KBM-7 (cell line): ENCODE measurements at places on chromosomes 1 and 21.
A peak's percentile ranks its signal among the peaks of the same experiment; 100 is the strongest.

DNA sequence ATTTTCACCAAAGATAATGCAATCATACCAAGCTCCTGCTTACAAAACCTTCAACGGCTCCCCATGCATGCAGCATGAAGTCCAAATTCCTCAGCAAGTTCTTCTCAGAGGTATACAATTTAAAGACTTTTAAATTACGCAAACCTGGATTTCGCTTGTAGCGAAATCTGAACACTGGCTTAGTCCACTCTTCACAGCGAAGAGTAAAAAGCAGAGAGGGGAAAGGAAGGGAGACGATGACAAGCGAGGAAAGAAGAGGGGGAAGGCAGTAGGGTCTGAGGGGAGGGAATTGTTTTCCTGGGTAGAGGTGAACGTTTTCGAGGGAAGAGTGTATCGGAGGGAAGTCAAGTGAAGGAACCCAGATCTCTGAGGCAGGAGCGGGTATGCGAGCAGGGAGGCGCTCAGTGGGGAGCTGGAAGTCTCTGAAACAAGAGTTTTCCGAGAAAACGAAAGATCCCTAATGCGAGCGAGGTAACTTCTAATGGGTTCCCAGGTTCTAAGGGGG, 790 bp downstream of the TESK2 start:
- DNase-seq, result peak; percentile 47

GRCh38 chr1:225944951-225945350, 3.9 kb upstream of the LEFTY2 start:
- DNase-seq, result no peak

DNA sequence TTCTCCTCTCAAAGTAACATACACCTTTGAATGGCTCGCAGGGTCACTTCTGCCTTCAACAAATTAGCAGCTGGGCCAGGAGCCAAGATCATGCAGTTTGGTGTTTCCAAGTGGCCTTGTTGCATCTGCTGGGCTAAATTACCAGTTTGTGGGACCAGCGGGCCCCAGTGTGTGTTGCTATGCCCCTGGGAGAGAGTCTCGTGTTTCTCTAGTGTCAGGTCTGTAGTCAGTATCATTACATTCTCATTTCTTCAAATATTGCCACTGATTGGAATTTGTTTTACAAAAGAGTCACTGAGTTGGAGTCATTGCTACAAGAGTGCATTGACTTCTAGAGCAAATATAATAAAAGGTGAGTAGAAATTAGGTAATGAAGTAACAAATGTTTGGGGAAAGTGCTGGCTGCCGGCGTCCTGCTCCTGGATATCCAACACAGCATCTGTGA, 35.5 kb downstream of the RHOU start:
- no peak for DNase-seq

DNA sequence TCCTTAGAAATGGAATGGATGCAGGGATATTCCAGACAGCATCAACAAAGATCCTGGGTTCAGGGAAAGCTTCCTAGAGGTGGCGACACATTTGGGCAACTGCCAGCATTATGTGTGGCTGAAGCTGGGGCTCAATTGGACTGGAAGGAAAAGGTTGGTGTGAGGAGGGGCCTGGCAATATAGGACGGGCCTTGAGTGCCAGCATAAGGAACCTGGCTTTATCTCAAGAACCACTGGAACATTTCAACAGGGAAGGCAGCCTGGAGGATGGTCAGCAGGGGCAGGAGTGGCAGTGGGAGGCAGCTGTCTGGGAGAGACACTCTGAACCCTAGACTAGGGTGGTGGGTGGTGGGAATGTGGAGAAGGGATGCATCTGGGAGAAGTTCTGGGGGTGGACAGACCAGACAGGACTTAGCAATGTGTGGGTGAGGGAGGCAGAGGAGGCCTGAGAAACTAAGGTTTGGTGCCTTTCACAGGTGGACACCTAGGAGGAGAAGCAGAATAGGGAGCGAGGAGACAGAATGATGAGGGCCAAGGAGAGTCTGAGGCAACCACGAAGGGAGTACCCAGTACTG, 3.5 kb downstream of the SH3BGRL3 start:
- no peak for DNase-seq

- peak; percentile 23 for DNase-seq
Observed at GRCh38 chr21:21688889-21689288, 690.7 kb downstream of the NCAM2 start.

DNA sequence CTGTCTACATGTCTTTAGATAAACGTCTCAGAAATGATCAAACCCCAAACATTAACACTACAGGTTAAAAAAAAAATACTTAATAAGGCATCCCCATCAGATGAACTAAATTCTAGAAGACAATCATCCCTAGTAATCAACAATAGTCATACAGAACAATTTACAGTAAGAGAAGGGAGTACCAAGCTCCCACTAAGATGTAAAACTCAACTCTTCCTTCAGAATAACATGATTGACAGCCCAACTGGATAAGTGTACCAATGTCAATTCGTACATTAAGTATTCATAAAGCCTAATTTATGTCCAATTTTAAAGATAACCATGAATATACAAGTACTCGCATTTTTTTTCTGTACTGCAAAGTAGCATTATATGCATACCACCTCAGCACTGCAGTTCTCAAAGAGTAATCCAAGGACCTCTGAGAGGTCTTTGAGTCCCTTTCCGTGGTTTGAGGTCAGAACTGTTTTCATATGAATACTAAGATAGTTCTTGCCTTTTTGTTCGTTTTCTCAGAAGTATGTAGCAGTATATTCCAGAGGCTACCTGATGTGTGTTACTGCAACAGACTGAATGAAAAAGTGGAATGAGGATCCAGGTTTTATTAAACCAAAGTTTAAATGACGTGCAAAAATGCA, 6.6 kb downstream of the SCAF4 start:
- no peak for DNase-seq

DNA sequence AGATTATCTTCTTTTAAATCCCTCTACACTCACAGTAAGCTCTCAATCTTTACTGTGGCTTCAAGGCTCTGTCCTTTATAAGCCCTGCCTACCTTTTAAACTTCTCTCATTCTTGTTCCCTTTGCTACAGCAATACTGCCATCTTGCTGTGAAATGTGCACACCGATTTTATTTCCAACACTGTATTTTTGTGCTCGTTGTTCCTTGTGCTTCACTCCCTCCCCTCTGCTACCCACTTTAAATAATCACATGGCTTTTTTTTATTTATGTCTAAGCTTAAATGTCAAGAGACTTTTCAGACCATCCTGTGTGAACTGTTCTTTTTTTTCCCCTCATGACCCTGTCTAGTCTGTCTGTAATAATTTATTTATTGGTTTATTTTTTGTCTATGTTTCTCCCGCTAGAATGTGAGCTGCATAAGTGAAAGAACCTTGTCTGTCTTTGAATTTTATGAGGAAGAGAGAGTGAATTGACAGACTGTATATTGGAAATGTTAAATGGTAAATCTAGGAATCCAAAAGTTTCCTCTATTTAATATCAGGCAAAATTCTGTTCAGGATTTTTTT, 45.7 kb downstream of the ABCD3 start:
- peak; percentile 83 for DNase-seq

- peak; percentile 87 for DNase-seq
Observed at GRCh38 chr21:43884012-43884860, 19.2 kb downstream of the AGPAT3 start.

- DNase-seq, result no peak
Observed at GRCh38 chr21:41692185-41692565, 74.7 kb downstream of the RIPK4 start.

- peak; percentile 59 for DNase-seq
Observed at GRCh38 chr1:156963621-156964020, 43.2 kb downstream of the LRRC71 start.

DNA sequence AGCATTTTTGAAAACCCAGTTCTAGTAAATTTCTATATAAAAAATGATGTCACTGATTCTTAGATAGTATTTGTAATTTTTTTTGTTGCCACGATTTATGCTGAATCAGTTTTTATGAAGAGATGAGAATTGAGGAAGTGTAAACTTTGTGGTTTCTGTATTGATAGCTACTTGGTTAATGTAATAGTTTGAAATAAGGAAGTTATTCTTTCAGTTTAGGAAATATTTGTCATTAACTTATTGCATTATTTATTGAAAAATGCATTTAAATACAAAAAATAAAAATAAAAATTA, 97.8 kb downstream of the ZFYVE9 start:
- DNase-seq, result peak; percentile 55

DNA sequence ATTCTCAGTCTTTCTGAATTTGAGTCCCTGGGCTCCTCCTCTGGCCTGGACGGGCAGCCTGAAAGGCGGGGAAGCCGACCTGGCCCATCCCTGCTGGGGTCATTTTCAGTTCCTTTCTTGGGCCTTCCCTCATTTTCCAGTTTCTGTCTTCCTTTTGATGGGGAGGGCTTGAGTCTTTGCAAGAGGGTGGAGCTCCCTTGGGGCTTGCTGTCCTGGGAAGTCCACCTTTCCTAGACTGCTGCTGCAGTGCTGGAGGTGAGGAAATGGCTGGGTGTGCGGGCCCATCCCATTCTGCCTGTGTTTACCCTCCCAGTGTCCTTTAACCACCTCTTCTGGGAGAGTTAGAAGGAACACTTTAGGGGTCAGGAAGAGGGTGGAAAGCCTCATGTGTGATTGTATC, 40.4 kb upstream of the SYNC start:
- DNase-seq, result no peak

- no peak for DNase-seq
Observed at GRCh38 chr1:22687191-22687590, 23.4 kb upstream of the EPHB2 start.

GRCh38 chr1:66342707-66343106, 191.2 kb upstream of the SGIP1 start:
- no peak for DNase-seq

- peak; percentile 58 for DNase-seq
Observed at GRCh38 chr1:230772457-230773395, 25.5 kb downstream of the CAPN9 start.

- no peak for DNase-seq
Observed at GRCh38 chr1:24235921-24236788, 49.1 kb upstream of the IFNLR1 start.

DNA sequence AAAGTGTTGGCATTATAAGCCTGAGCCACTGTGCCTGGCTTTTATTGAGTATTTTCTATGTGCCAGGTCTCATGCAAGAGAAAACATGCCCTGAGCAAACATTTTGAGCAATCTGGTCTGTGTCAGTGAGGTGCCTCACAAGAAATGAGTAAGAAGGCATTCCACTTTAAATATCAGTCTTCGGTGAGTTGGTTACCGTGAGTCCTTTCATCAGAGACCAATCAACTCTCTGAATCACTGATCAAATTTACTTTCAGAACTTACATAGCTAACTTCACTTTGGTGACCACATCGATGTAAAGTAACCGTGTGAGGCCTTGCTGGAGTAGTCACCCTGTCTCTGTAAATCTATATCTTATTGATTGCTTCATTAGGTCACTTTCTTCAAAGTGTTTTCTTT, 14.3 kb upstream of the DDX59 start:
- no peak for DNase-seq

DNA sequence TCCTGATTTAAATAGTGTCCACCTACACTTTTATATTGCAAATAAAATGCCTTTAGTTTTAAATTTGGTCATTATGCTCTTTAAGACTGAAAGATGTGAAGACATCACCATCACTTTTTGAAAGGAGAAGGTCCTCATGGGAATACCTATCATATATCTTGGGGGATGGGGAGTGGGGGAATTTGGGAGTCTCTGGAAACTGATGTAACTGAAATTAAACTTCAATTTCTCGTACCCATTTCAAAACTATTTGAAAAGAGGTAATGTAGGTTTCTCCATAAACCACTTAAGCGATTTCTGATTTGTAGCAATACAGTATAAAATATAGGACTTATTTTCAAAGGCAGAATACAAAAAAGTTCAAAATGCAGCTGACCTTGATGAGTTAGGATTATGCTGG, 924 bp downstream of the EXTL2 start:
- DNase-seq, result no peak

GRCh38 chr1:98256700-98257099, 335.9 kb upstream of the DPYD start:
- DNase-seq, result no peak

GRCh38 chr1:41542196-41542930, 57.9 kb upstream of the EDN2 start:
- no peak for DNase-seq

DNA sequence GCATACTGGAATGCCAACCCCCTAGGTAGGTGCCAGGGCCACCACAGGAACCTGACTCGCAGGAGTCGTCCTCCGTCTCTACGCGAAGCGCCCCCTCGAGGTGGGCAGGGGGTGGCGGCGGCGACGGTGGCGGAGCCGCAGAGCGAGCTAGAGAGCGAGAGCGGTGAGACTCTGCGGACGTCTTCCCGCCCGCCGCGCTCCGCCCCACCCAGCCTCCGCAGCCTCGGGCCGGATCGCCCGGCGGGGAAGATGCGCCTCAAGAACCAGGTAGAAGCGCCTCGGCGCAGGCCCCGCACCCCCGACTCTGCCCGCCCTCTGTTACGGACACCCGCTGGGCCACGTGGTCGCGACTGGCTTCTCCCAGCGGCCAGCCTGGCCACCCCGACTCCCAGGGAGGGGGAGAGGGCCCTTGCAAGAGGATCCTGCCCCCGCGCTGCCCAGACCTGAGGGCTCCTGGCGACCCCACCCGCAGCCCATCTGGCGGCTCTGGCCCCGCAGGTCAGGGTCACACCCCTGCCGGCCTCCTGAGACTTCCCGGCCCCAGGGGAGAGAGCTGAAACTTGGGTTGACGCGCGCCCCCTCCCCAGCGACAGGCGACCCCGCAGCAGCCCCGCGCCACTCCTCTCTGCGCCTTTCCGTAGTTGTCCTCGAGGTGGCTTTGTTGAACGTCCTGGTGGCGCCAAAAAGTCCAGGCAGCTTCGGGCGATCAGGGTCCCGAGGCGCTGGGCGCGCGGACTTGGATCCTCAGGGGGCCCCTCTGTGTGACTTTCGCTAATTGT, 24.4 kb upstream of the AGBL4 start:
- DNase-seq, result no peak

DNA sequence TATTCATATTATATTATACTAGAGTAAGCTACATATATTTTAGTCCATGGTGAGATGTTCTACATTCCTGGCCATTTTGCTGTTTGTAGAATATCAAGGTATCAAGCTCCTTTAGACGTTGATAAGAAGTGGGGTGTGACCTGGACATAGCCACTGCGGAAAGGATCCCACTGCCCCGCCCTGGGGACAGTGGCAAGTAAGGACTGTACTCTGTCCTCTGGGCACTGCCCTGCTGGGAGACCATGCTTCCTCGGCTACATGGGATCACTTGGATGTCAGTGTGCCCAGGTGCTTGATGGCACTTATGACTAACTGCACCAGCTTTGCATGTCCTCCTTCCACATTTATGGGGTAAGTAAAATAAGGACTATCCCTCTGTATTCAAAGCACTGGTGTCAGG, 46.3 kb upstream of the NTPCR start:
- DNase-seq, result no peak

- DNase-seq, result no peak
Observed at GRCh38 chr1:9371391-9371935, 78.8 kb downstream of the SPSB1 start.
